ENCODE measurements at places on chromosomes 7 and 10. TPM values are rescaled to one million over a fixed set of nuclear protein-coding genes. Genes with fewer than 3 reads are reported as not detected.

SPAM1 gene
- not detected for total RNA-seq

CFAP46 gene
- total RNA-seq: 3.1 TPM

IL6 gene
- 1.4 TPM for total RNA-seq

DPP6 gene
- total RNA-seq: 0.18 TPM

COL1A2 gene
- total RNA-seq: 2,739 TPM

FAM24B gene
- total RNA-seq: not detected

VSTM4 gene
- total RNA-seq: 4.1 TPM

PHYHIPL gene
- 0.24 TPM for total RNA-seq
